ENCODE measurements at places on chromosomes 3 and 15. TPM values are rescaled to one million over a fixed set of nuclear protein-coding genes. Genes with fewer than 3 reads are reported as not detected.

DNA sequence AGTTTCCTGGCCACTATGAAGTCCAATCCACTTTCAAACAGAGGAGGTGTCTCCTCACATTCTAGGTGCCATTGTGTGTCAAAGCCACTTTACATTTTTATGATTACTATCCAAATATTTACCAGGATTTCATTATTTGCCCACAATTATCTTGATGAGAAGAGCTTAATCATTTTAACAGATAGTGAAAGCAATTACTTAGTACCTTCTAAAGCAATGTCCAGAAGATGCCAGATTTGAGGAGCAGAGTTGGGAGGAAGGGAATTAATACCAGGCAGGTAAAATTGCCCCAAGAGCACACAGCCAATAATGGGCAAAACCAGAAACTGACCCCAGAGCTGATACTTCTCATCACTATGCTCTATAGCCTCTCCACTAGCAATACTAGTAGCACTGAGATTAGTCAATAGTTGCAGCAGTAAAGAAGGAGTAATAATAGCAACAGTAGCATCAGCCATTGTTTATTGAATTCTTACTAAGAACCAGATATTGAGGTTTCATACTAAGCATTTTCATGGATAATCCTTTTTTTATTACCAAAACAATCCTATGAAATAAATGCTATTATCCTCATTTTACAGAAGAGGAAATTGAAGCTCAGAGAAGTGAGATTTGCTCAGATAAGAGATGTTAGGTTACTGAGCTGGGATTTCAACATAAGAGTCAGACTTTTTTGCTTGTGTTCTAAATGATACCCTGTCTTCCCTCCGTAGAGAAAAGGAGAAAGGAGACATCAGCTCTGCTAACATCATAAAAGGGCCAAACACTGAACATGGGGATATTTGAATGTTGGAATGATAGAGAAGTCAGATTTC lies 509.3 kb upstream of the CFAP20DC start:
- no peaks in the 10 kb centered on the region for H3K27me3 ChIP-seq
- H3K36me3 ChIP-seq: no peaks in the 10 kb centered on the region
- H3K27ac ChIP-seq: no peak overlapping the region
- no peaks in the 10 kb centered on the region for H3K4me1 ChIP-seq
- DNase-seq: no peak
- no peak overlapping the region for H3K4me3 ChIP-seq

The SPTBN5 gene
- 1.7 TPM for polyA plus RNA-seq

DNA sequence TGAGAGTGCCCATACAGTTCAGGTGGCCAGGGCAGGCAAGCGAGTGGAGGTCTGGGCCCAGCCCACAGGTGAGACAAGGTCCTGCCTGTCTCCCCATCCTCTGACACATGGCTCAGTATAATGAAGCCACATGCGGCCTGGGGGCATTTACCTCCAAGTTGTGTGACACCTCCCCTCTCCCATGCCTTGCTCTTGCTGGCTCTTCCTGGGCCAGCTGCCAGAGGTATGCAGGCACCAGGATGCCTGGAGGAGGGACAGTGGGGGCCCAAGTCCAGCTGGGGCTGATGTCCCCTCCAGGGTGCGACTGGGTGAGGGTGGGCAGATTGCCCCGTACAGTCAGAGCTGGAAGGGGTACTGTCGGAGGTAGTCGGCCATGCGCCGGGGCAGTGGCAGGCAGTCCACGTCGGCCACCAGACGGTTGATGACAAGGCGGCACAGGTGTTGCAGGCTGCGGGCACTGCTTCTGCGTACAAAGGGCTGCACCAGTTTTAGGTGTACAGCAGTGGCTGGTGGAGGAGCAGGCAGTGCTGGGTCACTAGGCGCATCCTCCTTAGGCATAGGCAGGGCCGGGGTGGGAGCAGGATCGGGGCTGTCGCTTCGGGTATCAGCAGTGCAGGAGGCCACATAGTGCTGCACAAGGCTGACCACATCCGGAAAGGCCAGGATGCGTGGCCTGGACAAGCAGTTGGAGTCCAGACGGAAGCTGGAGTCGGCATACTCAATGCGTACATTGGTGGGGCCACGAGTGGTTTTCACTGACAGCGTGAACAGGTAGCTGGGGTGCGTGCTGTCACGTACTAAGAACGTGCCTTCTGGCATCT lies 4.1 kb downstream of the CISH start:
- no peak overlapping the region for H3K4me3 ChIP-seq
- DNase-seq: no peak
- peaks cover 66% of the 10 kb centered on the region for H3K4me1 ChIP-seq
- no peaks in the 10 kb centered on the region for H3K27me3 ChIP-seq
- H3K36me3 ChIP-seq: peaks cover 70% of the 10 kb centered on the region
- no peak overlapping the region for H3K27ac ChIP-seq

- peaks cover 10% of the 10 kb centered on the region for H3K4me1 ChIP-seq
- H3K36me3 ChIP-seq: no peaks in the 10 kb centered on the region
- no peak for DNase-seq
- H3K4me3 ChIP-seq: peak overlapping the region; percentile 93
- H3K27ac ChIP-seq: no peak overlapping the region
- H3K27me3 ChIP-seq: no peaks in the 10 kb centered on the region
These were observed 1.4 kb downstream of the CRTC3 start for GRCh38 chr15:90531147-90531546.

DNA sequence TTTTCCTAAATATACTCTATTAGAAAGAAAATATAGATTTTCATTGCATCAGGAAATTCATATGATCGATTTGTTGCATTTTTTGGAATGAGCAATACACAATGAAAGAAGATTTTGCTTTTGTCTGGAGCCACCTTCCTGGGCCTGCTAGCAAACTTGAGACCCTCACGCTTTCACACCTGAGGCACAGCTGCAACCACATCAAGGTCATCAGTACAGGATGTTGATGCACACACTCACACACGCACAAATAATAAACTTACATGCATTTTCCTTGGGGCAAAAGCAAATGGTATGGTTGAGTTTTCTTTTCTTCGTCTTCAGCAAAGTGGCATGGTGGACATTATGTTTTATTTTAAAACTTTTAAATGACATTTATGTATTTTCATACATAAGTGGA lies 64.8 kb upstream of the SATB1 start:
- H3K27me3 ChIP-seq: no peaks in the 10 kb centered on the region
- H3K4me3 ChIP-seq: no peak overlapping the region
- H3K36me3 ChIP-seq: no peaks in the 10 kb centered on the region
- DNase-seq: no peak
- no peak overlapping the region for H3K27ac ChIP-seq

- H3K4me1 ChIP-seq: peaks cover 6% of the 10 kb centered on the region
- no peak for DNase-seq
- peaks cover 2% of the 10 kb centered on the region for H3K27me3 ChIP-seq
These were observed 962 bp downstream of the NMNAT3 start for GRCh38 chr3:139676632-139677387.

GRCh38 chr3:4067893-4068292 lies 235.3 kb upstream of the SETMAR start:
- H3K4me3 ChIP-seq: no peak overlapping the region
- H3K27me3 ChIP-seq: no peaks in the 10 kb centered on the region
- H3K4me1 ChIP-seq: peaks cover 23% of the 10 kb centered on the region
- peak; percentile 47 for DNase-seq
- peak overlapping the region; percentile 27 for H3K27ac ChIP-seq

The DISP2 gene
- 4.6 TPM for polyA plus RNA-seq

DNA sequence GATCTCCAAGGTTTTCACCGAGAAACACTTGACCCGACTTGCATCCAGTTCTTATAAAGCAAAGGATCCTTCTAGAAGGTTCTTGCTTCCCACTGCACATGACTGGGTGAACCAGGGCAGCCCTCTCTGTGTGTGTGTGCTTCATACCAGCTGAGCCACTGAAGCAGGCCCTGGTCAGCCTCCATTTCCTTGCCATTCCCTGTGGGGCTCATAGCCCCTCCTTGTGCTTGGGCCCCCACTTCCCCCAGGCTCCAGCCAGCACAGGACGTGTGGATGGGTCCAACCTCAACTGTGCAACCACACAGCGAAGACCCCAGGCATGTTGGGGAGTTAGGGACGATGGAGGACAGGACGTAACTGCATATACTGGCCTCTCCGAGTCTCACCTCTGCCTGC lies 15.5 kb downstream of the KLF15 start:
- no peaks in the 10 kb centered on the region for H3K36me3 ChIP-seq
- no peak for DNase-seq
- H3K4me1 ChIP-seq: no peaks in the 10 kb centered on the region
- H3K27me3 ChIP-seq: peaks cover 8% of the 10 kb centered on the region
- H3K4me3 ChIP-seq: no peak overlapping the region

- H3K27me3 ChIP-seq: no peaks in the 10 kb centered on the region
- H3K4me3 ChIP-seq: no peak overlapping the region
- DNase-seq: no peak
- no peaks in the 10 kb centered on the region for H3K36me3 ChIP-seq
- no peaks in the 10 kb centered on the region for H3K4me1 ChIP-seq
- H3K27ac ChIP-seq: no peak overlapping the region
These were observed 91.0 kb upstream of the SLC6A11 start for GRCh38 chr3:10725067-10725466.

The ACKR2 gene
- polyA plus RNA-seq: 2.6 TPM

The LSG1 gene
- 60.3 TPM for polyA plus RNA-seq

GRCh38 chr3:32597656-32598055 lies 27.0 kb upstream of the DYNC1LI1 start:
- H3K27me3 ChIP-seq: no peaks in the 10 kb centered on the region
- peaks cover 29% of the 10 kb centered on the region for H3K4me1 ChIP-seq
- DNase-seq: peak; percentile 20
- H3K27ac ChIP-seq: peak overlapping the region; percentile 75
- no peaks in the 10 kb centered on the region for H3K36me3 ChIP-seq

DNA sequence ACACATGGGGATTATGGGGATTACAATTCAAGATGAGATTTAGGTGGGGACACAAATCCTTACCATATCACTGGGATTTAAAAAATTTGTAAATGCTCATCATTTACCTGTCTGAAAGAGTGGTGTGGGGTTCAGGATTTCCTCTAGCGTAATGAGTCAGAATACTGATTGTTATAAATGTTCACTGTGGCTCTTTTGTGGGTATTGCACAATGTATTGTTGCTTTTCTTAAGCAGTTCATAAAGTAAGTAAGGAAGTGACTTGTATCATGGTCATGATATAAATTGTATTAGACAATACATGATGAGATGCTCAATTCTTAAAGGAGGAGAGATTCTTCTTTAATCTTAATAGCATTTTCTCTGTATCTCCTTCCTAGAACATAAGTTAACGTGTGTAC lies 262.1 kb downstream of the CNTN4 start:
- DNase-seq: no peak
- no peak overlapping the region for H3K27ac ChIP-seq
- H3K36me3 ChIP-seq: no peaks in the 10 kb centered on the region
- H3K4me1 ChIP-seq: no peaks in the 10 kb centered on the region

The AQR gene
- polyA plus RNA-seq: 27.5 TPM

- no peaks in the 10 kb centered on the region for H3K36me3 ChIP-seq
- DNase-seq: no peak
- peaks cover 3% of the 10 kb centered on the region for H3K4me1 ChIP-seq
- H3K27me3 ChIP-seq: peaks cover 2% of the 10 kb centered on the region
- H3K27ac ChIP-seq: no peak overlapping the region
These were observed 142.3 kb upstream of the MEF2A start for GRCh38 chr15:99423186-99424130.

DNA sequence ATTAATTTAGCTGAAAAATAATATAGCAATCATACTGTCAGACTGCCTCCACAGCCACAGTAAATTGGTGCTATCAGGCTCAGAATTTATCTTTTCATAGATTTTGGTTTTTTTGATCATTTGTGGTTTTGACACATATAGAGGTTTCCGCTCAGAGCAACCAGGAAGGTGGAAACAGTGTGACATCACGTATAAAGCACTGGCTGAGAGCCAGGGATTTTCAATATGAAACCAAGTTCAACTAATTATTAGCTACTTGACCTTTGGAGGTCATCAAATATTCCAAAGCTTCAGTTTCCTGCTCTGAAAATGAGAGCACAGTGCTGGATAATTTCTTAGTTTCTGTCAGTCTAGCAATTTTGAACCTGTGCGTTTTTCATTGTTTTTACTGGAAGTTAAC lies 433.8 kb upstream of the SUCLG2 start:
- H3K4me1 ChIP-seq: no peaks in the 10 kb centered on the region
- no peaks in the 10 kb centered on the region for H3K36me3 ChIP-seq
- no peaks in the 10 kb centered on the region for H3K27me3 ChIP-seq

- no peak overlapping the region for H3K4me3 ChIP-seq
- DNase-seq: no peak
- no peak overlapping the region for H3K27ac ChIP-seq
- no peaks in the 10 kb centered on the region for H3K36me3 ChIP-seq
These were observed 256.1 kb upstream of the ARPP21 start for GRCh38 chr3:35383216-35383615.

- no peaks in the 10 kb centered on the region for H3K4me1 ChIP-seq
- peaks cover 66% of the 10 kb centered on the region for H3K36me3 ChIP-seq
- no peak overlapping the region for H3K27ac ChIP-seq
- no peak for DNase-seq
These were observed 26.6 kb downstream of the ALDH1L1 start for GRCh38 chr3:126153695-126154360.

GRCh38 chr3:136543385-136543784 lies 208.8 kb downstream of the STAG1 start:
- H3K36me3 ChIP-seq: peaks cover 2% of the 10 kb centered on the region
- H3K4me1 ChIP-seq: no peaks in the 10 kb centered on the region
- H3K27ac ChIP-seq: no peak overlapping the region
- no peaks in the 10 kb centered on the region for H3K27me3 ChIP-seq
- DNase-seq: no peak

- peak overlapping the region; percentile 63 for H3K27ac ChIP-seq
- H3K4me1 ChIP-seq: peaks cover 30% of the 10 kb centered on the region
- no peak overlapping the region for H3K4me3 ChIP-seq
- no peak for DNase-seq
These were observed 94.9 kb downstream of the ST6GAL1 start for GRCh38 chr3:187025254-187025655.

DNA sequence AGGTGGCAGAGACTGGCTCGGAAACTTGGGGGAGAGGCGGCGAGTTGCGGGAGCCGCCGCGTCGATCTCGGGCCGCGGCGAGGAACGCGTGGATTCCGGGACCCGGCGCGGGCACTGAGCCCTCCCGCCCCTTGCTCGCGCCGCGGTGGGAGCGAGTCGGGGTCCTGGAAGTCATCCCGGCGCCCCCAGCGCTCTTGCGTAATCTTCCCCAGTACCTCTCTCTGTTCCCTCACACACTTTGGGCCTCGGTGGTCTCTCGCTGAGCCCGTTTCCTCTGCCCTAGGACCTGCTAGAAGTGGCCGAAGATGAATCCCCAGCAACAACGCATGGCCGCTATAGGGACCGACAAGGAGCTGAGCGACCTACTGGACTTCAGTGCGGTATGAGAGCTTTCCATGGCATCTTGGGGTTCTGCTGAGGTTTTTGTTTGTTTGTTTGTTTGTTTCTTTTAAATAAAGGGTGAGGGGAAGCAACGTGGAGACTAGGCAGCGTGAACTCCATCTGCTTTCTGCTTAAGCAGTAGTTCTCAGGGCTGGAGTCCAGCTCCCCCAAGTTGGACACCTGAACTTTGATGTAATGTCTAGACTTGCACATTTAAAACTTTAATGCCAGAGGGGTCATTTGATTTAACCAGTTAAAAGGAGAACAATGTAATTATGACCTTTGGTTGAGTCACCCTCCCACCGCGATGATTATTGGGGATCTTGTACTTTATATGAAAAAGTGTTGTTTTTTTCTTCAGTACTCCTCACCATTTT lies 1.3 kb downstream of the TCF12 start:
- peaks cover 2% of the 10 kb centered on the region for H3K36me3 ChIP-seq
- peak overlapping the region; percentile 99 for H3K27ac ChIP-seq
- peak overlapping the region; percentile 98 for H3K4me3 ChIP-seq
- peak; percentile 68 for DNase-seq
- no peaks in the 10 kb centered on the region for H3K27me3 ChIP-seq

- H3K27ac ChIP-seq: no peak overlapping the region
- no peak for DNase-seq
- no peaks in the 10 kb centered on the region for H3K27me3 ChIP-seq
- no peaks in the 10 kb centered on the region for H3K36me3 ChIP-seq
- H3K4me3 ChIP-seq: no peak overlapping the region
These were observed 185.8 kb upstream of the PPP2R3A start for GRCh38 chr3:135779590-135780235.
